Temporal lobe (tissue), 4 donors: ENCODE measurements at places on chromosomes 12 and 14. TPM values are rescaled to one million over a fixed set of nuclear protein-coding genes. Genes with fewer than 3 reads are reported as not detected.

Gene BEST3
- 0.25 TPM for total RNA-seq

Gene INHBE
- not detected for total RNA-seq

Gene OR4K2
- not detected for total RNA-seq

Gene CLEC1B
- total RNA-seq = not detected

Gene NRIP2
- total RNA-seq = 0.25 TPM
